ENCODE measurements at places on chromosomes 11 and 22. TPM values are rescaled to one million over a fixed set of nuclear protein-coding genes. Genes with fewer than 3 reads are reported as not detected.

Gene MMP26
- not detected for total RNA-seq

Gene SELENOM
- total RNA-seq: 97.9 TPM

Gene MUC5B
- total RNA-seq: not detected

Gene PARVG
- total RNA-seq: not detected

Gene GRM5
- total RNA-seq: not detected

Gene CCDC15
- 9.8 TPM for total RNA-seq

Gene LRRC55
- total RNA-seq: not detected

Gene MS4A7
- total RNA-seq: not detected

Gene OR51B2
- not detected for total RNA-seq

Gene MCHR1
- total RNA-seq: under 0.01 TPM

Gene MN1
- 55.9 TPM for total RNA-seq

Gene UBQLNL
- total RNA-seq: 0.36 TPM

Gene CEP126
- 3.9 TPM for total RNA-seq

Gene LSP1
- total RNA-seq: 40.2 TPM

Gene NXPE1
- total RNA-seq: not detected

Gene ARHGAP20
- total RNA-seq: 20.0 TPM

Gene SMC1B
- 0.09 TPM for total RNA-seq

Gene PRR5
- 1.8 TPM for total RNA-seq

Gene KLHDC7B
- 2.4 TPM for total RNA-seq

Gene SLC6A5
- total RNA-seq: not detected

Gene PRRG4
- 0.36 TPM for total RNA-seq

Gene CHST1
- 0.82 TPM for total RNA-seq

Gene OR52N1
- total RNA-seq: not detected

Data from fibroblast of the aortic adventitia (primary cell).